ENCODE measurements at places on chromosomes 5 and 9.

- no peak for DNase-seq
These were observed 12.4 kb upstream of the SIL1 start for GRCh38 chr5:139210585-139210984.

DNA sequence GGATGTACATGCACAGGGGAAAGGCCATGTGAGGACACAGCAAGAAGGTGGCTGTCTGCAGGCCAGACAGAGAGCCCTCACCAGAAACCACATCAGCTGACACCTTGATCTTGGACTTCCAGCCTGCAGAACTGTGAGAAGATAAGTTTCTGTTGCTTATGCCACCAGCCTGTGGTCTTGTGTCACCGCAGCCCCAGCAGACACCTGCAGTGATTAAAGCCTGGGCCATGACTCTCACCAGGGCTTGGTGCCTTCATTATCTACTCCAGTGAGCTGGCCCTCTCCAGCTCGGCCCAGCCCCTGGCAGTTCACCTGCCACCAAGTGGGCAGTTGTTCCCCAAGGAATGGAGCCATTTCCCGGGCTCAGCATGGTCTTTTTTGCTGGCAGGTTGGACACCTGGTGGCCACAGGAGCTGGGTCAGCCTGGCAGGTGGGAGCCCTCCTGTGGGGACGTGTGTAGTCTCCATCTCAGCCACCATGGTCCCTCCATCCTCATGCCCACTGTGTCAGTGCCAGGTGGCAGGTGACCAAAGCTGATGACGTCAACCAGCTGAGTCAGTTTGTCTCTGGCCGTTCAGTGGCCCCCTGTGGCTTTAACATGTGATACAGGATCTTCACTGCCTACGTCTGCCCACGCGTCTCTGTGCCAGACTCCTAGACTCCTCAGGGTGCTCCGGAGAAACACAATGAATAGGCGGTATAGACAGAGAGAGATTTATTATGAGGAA, 99.9 kb upstream of the PPP1R26 start:
- DNase-seq = no peak

- DNase-seq = no peak
These were observed 242.5 kb downstream of the MLLT3 start for GRCh38 chr9:20379804-20380225.

DNA sequence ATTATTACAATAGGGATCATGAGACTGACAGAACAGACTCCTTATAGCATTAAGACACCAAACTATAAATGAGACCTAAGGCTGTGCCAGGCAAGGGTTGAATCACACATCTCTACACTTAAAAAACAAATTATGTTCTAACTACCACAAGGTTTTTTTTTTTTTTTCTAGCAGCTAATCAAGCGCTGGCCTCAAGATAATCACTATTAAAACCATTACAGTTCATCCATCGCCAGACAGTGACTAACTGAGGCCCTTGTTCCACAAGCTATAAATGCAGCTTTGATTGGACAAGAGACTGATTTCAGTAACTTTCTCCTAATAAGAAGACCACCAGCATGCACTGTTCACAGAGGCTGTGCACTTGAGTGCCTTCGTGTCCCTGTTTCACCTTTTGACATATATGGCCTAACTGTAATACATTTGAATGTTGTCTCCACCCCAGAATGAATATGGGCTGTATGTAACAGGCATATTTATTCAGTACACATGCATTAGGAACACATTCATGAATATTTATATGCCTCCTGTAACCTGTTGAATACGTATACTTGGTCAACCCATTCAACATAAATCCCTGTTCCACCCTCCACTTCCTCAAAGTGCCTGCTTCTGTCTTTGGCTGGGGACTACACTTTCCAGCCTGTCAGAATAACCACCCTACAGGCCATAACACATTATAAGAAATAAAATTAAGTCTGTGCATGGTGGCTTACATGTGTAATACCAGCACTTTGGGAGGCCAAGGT, 22.8 kb upstream of the ZNF131 start:
- no peak for DNase-seq

GRCh38 chr5:146042628-146043279, 62.6 kb downstream of the PLAC8L1 start:
- DNase-seq = no peak

All from caudate nucleus (tissue), 63 donors.